Pericardium fibroblast (primary cell): ENCODE measurements at places on chromosomes 16 and 17. TPM values are rescaled to one million over a fixed set of nuclear protein-coding genes. Genes with fewer than 3 reads are reported as not detected.

Gene MC1R
- 3.6 and 5.4 TPM in 2 replicates for total RNA-seq

Gene TEKT5
- total RNA-seq: 0.09 TPM in 1 of 2 replicates, not detected in the other

Gene RPTOR
- 13.4 and 22.5 TPM in 2 replicates for total RNA-seq

Gene ZNF423
- total RNA-seq: 13.9 and 14.2 TPM in 2 replicates

Gene OR1F1
- total RNA-seq: not detected in 2 replicates

Gene TMEM231
- 7.9 and 11.7 TPM in 2 replicates for total RNA-seq
